ENCODE measurements at places on chromosomes 4 and X.

- no peak for DNase-seq
Measured at GRCh38 chrX:7889135-7889534, 38.1 kb downstream of the PNPLA4 start.

- DNase-seq, result no peak
Measured at GRCh38 chrX:115560978-115561604, at the start of gene PLS3. Gene PLS3, plus strand, starts transcription at chrX:115561174. Its CDS starts 49,077 bp downstream, at chrX:115610251.

DNA sequence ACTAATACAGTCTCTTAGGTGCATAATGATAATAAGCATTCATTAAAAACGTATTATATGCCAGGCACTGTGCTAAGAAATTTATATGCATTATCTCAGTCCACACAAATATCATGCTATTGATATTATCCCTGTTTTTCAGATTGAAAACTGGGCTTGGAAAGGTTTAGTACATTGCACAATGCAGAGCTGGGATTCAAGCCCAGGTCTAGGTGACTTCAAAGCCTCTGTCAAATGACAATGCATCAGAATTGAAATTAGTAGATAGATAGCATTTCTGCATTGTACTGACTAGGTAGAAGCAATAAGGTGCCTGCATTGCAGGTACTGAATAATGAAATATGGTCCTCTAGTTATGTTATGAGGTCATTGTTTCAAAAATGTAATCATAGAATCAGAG, 18.2 kb upstream of the SCOC start:
- DNase-seq, result no peak

DNA sequence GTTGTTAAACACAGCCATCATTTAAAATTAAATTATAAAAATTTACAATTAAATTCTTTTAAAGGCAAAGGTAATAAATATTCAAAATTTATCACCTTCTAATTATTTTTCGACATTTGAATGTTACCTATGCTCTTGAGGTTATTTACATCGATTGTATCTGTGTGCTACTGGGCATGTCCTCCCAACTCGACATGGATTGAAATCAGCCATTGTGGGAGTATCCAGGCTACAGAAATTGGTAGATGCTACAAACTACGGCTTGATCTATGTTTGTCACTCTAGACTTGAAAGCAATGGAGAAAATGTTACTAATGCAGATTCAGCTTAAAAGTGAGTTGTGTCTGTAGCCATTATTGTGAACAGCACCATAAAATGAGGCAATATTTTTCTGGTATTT, 2.5 kb upstream of the VBP1 start:
- DNase-seq, result no peak

DNA sequence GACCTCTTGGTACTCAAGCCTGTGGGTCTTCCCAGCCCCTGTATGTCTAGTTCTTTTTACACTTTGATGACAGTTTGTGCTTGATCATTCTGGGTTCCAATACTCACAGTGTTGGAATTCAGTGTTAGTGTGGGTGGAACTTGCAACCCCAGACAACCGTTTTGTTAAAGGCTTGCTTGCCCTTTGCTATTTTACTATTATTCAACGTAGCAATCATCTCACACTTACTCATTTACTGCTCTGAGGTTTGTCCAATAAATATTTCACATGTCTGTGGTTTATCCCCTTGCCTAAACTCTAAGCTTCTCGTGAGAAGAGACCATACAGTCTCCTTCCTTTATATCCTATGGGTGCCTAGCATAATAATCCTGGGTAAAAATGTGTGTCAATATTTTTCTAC, 15.3 kb downstream of the CCNG2 start:
- no peak for DNase-seq

GRCh38 chrX:43566170-43566569, 89.9 kb upstream of the MAOA start:
- DNase-seq, result no peak

GRCh38 chr4:15504041-15504440, 34.4 kb downstream of the CC2D2A start:
- DNase-seq, result no peak

- no peak for DNase-seq
Measured at GRCh38 chr4:77078401-77078800, 2.6 kb upstream of the CCNI start.

- DNase-seq, result no peak
Measured at GRCh38 chr4:26807330-26807729, 53.3 kb upstream of the STIM2 start.

GRCh38 chr4:55598641-55599040, 6.6 kb upstream of the PDCL2 start:
- no peak for DNase-seq

- no peak for DNase-seq
Measured at GRCh38 chr4:27764526-27764837, 903.8 kb downstream of the STIM2 start.

DNA sequence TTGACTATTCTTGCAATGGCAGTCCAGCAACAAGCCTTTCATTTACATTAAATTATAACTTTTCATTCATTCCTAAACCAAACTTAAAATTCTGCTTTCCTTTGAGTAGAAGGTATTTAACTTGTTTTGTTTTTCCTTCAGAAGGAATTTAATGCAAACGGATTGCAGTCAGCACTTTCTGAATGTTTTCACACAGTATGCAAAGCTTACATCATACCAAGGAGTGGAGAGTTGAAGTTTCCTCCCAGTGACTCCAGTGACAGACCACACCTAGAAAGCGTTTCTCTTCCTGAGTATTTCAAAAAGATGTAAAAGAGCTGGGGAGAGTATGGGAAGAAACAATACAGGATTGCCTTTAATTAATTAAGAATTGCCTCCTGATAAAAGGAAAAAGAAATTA, 8.1 kb downstream of the EPGN start:
- no peak for DNase-seq

DNA sequence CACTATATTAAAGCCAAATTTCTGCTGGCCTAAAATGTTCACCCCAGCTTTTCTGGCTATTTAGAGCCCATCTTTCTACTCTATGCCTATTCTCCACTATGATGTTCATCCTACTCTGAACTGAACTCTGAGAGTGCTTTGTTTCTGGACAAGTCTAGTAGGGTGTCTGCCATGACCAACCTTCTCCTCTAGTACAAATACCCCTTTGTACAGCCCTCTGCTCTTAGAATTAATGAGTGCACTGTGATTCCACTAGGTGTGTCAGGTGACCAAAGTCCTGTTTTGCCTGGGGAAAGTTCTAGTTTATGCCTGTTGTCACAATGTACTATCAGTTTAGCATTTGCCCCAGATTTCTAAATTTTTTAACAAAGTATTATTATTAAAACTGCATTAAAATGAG, 388.1 kb upstream of the MAD2L1 start:
- DNase-seq, result no peak

GRCh38 chr4:53502094-53502493, 89.2 kb downstream of the LNX1 start:
- no peak for DNase-seq

GRCh38 chrX:132778917-132779316, 179.5 kb downstream of the HS6ST2 start:
- no peak for DNase-seq

DNA sequence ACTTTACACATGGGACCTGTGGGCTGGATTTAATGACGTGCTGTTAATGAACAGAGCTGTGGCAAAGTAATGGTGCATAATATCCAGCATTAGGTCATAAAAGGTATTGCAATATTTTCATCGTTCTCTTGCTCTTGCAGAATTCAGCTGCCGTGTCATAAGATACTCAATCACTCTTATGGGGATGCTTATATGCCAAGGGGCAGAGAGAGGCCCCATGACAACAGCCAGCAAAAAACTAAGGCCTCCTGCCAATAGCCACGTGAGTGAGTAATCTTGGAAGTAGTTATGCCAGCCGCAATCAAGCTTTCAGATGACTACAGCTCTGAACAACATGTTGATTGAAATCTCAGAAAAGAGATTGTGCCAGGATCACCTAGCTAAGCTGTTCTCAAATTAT, 616.9 kb downstream of the FSTL5 start:
- DNase-seq, result no peak

- no peak for DNase-seq
Measured at GRCh38 chr4:5192271-5192670, 141.0 kb downstream of the STK32B start.

GRCh38 chr4:95181243-95181995, 367.4 kb downstream of the UNC5C start:
- DNase-seq, result no peak

DNA sequence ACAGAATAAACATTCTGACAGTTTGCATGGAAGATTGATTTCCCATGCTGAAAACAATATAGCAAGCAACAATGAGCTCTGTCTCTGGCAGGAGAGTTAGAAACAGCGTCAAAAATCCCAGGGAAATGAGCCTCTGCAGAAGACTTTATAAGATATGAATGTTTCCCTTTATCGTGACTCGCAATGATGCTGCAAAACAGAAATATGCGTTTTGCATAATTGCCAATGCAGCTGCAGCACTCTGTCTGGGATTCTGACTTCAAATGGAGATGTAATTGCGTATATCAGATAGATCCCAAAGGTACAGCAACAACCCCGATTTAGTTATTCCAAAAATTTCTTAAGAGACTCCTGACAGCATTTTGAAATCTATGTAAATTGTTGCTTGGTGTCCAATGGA, 702.4 kb upstream of the EPHA5 start:
- DNase-seq, result no peak

DNA sequence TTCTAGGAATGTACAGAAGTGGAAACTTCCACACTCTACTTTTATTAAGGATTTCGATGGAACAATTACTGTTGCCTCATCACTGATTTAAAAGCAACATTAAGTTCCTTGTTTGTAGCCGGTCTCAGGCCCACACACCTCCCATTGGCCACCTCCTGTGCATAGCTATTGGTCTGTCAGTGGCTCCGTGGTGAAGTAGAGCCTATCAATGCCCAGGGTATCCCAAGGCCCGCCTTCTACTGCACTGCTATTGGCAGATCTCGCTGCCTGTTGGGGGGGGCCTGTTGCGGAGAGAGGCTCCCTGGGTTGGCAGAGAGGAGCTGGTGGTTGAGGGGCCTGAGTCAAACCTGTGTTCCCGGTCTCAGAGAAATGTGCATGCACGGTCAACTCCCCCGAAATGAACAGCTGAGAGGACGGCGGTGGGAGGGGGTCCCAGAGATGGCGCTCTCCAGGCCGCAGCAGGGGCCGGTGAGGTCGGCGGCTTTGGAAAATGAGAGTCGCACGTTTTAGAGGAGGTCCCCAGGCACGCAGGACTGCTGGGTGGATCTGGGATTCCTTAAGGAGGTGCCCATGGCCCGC, 4.9 kb upstream of the ARAF start:
- peak; percentile 70 for DNase-seq

DNA sequence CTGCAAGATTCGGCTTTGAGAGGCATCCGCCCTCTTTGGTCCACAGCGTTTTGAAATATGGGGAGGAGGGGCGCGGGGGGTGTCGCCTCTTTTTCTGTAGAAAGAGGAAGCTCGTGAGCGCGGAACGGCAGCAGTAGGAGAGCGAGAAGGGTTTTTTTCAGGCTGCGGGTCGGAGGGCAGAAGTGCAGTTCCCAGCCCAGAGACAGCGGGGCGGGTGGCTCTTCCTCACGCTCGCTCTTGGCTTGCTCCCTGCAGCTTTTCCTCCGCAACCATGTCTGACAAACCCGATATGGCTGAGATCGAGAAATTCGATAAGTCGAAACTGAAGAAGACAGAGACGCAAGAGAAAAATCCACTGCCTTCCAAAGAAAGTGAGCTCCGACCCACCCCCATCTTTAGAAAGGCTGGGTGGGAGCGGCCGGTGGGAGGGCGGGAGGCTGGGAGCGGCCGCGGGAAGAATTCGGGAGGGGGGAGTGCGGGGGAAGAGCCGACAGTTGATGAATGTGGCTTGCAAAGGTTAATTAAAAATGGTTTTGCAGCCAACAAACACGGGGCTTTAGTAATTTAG, 1.2 kb downstream of the TMSB4X start:
- no peak for DNase-seq

DNA sequence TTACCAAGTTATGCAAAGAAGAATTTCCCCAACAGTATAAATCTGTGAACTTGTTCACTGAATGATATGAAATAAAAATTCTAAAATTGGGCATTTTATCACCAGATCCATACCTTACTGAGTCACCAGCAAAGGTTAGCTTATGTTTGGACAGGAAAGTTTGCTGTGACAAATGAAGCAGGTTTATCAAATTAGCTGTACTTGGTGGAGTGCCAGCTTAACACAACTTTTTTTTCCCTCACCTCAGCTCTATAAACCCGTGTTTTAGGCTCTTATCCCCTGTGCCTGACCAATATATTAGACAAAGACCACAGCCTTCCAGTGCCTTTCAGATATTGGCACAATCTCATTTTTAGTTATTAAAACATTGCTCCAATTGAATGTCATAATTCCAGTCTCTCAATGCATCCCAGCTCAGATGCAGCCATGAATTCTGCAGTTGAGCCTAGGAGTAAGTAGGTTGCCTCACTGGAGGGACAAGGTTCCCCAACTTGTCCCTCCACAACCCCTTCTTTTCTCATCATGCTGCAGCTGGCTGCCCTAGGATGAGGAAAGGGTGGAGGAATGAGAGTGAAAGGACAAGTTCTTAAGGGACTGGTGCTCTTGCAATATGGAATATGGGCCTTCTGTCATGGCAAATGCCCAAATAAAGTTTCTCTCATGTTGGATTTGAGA, 27.0 kb upstream of the PDGFC start:
- no peak for DNase-seq

DNA sequence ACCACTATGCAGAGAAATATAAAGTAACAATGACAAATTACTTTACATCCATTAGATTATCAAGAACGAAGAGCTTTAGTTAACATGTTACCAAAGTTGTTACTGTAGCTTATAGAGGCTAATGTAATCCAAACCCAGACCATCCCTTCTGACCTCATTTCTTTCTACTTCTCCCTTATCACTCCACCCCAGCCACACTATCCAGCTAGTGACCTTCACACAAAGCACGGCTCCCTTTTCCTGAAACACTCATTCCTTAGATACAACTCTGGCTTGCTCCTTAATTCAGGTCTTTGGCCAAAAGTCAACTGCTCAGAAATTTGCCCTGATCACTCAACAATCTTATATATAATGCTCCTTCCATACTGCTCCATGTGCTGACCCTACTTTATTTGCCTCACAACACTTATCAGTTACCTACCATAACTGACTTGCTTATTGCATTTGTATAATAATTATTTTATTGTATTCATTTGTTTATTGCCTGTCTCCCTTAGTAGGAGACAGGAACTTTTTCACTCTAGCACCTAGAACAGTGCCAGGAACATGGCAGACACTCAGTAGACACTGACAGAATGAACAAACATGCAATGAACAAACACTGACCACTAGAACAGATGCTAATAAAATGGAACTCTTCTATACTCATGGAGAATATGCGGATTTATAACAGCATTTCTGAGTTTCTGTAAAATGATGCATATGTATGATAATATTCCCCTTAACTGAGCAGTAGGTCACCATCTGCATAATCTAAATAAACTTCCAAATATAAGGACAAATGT, 67.6 kb downstream of the EIF4E start:
- no peak for DNase-seq

DNA sequence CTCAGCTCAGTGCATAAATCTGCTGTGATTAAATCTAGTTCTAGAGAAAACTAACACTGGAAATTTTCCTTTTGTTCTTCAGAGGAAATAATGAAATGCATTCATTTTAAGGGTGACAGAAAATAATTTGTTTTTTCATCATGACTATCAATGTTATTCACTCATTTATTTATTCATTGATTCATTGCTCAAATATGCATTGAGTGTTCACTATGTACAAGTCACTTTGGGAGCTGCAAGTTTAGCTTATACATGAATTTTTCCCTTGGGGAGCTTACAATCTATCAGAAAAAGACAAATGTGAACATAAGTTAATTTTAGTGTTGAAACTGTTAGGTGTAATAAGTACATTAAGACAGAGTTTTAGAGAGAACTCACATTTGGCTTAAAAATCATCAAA, 897.8 kb downstream of the CENPC start:
- no peak for DNase-seq
